CD4-positive, alpha-beta T cell treated with Interleukin-2 at 100 ng/mL for 4 hours (primary cell): ENCODE measurements at places on chromosomes 4 and X.

DNA sequence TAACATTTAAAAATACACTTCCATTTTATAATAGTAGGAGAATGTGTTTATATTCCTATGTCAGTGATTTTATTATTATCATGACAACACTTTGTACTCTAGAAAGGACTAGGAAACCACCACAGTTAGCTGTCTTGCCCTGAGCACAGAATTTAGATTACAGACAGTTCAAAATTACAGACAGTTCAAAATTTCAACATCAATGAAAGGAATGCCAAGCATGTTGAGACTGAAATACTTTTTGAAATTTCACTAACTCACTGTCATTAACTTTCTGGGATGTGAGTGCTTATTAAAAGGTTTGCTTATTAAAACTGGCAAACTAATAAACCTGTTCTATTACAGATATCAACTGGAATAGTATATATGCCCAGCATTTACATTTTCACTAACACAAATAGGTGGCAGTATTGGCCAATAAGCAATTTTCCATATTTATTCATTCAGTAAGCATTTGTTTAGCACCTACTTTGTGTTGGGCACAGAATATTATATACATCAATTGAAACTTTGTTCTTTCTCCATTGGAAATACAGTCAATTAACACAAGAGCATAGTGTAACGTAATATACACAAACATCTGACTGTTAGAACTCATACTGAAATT lies 179.4 kb downstream of the FBXW7 start:
- no peak for DNase-seq

- no peak for DNase-seq
Measured at GRCh38 chr4:152981278-152981677, 45.2 kb downstream of the FHDC1 start.

GRCh38 chr4:2511645-2512131 lies 24.8 kb upstream of the FAM193A start:
- peak; percentile 4 for DNase-seq

DNA sequence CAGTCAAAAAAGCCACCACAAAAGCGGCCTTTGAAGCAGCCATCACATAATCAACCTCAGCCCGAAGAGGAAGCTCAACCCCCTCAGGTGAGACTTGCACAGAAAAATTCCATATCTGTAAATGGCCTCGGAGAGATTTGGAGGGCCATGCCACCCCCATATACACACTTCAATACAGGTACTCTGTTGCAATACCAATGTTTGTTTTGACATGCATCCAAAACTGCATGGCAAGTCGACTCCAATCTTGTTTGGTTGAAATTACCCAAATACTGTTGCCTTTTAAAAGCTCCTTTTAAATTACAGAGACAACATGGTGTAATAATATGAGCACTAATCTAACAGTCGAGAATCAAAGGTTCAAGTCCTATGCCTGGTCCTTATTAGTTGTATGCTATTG lies 5.9 kb downstream of the ENAM start:
- no peak for DNase-seq

GRCh38 chrX:13864264-13864663 lies 47.4 kb upstream of the GPM6B start:
- DNase-seq, result no peak

- no peak for DNase-seq
Measured at GRCh38 chrX:135024526-135024925, 2.2 kb upstream of the RTL8B start.

GRCh38 chrX:3815896-3816664 lies 102.6 kb upstream of the PRKX start:
- DNase-seq, result peak; percentile 11

DNA sequence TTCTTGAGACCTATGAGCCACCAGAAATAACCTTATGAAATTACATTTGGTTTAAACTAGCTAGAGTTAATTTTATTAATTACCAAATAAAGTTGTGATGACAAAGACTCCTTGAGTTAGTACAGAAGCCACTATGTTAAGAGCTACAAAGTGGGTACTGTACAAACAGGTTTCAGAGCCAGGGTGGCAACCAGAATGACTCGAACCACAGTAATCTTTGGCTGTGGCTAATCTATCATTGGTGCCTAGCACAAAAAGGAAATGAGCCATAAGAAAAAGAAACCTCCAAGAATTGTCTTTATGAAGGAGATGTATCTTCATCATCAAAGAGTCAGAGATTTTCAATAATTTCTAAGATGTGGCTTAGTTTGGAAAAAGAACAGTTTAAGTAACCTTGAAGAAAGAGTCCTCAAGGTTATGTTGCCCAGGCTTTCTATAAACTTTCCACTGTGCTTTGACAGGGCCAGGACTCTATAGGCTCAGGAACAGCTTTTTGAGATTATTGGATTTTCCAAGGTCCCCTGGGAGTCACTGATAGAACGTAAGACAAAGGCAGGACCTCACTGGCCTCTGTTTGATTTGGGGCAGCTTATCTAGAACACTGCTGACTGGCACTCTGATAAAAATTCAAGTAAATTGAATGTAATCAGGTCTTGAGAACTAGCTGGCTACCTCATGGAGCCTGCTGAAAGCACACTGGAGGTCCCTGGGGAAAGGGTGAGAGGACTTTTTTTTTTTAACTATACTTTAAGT lies 777.7 kb downstream of the STIM2 start:
- DNase-seq, result no peak

GRCh38 chr4:7713757-7714156 lies 225.9 kb downstream of the AFAP1 start:
- no peak for DNase-seq

GRCh38 chrX:39773923-39774773 lies 323.6 kb downstream of the BCOR start:
- peak; percentile 23 for DNase-seq

DNA sequence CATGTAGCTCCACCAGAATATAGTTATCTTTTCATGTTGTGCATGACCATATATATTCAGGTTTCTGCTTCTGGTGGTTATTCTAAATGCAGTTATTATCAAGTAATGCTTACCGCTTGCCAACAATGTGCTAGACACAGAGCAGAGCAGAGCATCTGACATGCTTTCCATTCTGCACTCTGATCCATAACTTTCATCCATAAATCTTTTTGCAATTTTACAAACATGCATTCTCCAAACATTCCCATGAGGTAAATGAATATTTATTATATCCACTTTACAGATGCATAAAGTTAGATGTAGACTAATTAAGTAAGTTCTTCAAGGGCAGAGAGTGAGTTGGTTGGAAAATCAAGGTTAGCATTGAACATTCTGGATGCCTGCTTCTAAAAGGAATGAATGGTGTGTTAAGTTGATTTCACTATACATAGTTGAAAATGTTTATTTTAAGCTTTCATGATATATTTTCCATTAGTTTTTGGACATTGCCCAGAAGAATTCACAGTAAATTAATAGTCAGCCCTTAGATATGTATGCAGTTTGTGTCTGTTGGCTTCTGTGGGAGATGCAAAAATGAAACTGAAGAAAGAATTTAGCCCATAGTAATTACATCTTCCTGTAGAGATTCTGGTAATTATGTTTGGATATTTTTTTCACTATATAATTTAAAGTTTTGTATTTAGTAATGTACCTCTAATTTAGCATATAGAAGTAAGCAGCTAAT lies 867.8 kb downstream of the CCSER1 start:
- no peak for DNase-seq

GRCh38 chrX:132956421-132957210 lies 1.8 kb downstream of the HS6ST2 start:
- no peak for DNase-seq

- DNase-seq, result no peak
Measured at GRCh38 chr4:70863099-70863790, 23.6 kb upstream of the GRSF1 start.

DNA sequence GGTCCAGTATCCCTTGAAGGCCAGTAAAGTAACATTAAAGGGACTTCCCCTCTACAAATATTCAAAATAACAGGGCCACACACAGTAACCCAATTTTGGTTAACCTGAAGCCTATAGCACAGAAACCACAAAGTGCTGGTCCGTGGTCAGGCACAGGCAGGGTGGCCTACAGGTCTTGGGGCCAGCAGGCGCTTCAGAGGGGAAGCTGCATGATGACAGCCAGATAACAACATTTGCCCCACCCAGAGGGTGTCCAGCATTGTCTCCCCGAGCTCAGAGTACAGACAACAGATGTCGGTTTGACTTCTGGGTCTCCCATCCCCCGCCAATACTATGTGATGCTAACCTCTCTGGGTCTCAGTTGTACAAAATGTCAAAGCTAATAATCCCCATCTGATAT lies 51.1 kb downstream of the SH3KBP1 start:
- DNase-seq, result no peak

GRCh38 chr4:10345381-10345784 lies 111.8 kb downstream of the ZNF518B start:
- no peak for DNase-seq

GRCh38 chrX:46263494-46263893 lies 281.7 kb downstream of the ZNF674 start:
- DNase-seq, result no peak

GRCh38 chr4:83219344-83220331 lies 65.0 kb downstream of the COQ2 start:
- DNase-seq, result peak; percentile 52

- DNase-seq, result no peak
Measured at GRCh38 chr4:71147261-71147660, 153.8 kb downstream of the DCK start.

- no peak for DNase-seq
Measured at GRCh38 chr4:48133669-48134068, 381 bp downstream of the TXK start.

DNA sequence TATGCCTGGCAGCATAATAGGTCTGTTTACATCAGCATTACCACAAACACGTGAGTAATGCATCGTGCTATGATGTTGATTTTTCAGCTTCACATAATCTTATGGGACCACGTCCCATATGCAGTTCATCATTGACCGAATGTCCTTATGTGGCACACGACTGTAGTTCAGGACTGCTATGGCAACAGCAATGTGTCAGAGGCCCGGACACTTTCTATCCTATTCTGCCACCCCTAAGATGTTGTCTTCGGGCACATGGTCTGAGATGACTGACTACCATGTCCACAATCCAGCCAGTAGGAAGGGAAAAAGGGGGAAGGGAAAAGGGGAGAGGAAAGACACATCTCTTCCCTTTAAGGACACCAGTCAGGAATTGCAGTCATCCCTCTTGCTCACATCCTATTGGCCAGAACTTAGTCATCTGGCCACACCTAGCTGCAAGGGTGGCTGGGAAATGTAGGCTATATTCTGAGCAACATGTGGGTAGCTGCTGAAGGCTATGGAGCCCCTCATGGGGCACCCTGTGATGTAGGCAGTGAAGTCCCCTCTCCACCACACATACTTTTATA lies 196.0 kb upstream of the RBPJ start:
- no peak for DNase-seq

GRCh38 chrX:137227151-137227550 lies 193.4 kb upstream of the GPR101 start:
- no peak for DNase-seq

GRCh38 chr4:1874201-1874600 lies 3.0 kb downstream of the NSD2 start:
- no peak for DNase-seq

DNA sequence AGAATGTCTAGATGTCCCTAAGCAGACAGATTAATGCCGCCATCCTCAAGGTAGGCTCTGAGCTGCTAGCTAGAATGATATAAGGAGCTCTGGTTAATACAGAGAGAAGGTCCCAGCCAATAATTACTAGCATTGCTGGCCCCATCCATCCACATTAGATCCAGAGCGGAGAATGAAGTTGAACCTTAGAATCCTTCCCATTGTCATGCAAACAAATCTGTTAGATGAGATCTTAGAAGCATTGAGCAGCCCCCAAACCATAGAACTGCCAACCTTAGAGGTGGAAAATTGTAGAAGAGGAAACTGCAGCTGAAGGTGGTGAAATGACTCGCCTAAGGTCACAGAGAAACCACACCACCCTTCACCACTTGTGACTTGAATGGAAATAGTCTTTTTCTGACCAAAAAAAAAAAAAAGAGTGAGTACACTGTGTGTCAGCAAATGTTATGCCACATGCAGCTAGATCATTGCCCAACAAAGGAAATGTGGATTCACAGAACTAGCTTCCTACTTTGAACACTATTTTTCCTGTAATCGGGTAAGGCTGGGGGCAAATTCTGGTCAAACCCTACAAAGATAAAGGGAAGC lies 162.1 kb downstream of the SMIM20 start:
- DNase-seq, result peak; percentile 59

GRCh38 chrX:136865270-136866158 lies 15.0 kb downstream of the RBMX start:
- no peak for DNase-seq

DNA sequence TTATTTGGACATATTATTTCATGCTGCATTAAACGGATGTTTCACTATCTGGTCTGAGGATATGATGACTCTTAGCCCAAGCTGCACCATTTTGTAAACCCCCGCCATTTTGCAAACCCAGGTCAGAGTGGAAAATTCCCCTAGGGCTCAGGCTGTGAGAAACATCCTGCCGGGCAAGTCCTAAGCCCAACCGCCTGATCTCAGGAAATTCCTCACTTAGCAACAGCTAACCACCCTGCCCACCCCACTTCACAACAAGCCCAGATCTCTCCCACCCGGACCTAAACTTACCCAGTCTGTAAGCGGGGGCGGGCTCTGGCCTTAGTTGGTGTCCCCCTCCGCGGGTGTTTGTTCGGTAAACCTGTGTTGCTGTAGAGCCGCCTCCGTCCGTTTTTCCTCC lies 2747.1 kb downstream of the PCDH7 start:
- DNase-seq, result no peak

GRCh38 chr4:120995266-120996010 lies 72.9 kb upstream of the PRDM5 start:
- DNase-seq, result no peak

DNA sequence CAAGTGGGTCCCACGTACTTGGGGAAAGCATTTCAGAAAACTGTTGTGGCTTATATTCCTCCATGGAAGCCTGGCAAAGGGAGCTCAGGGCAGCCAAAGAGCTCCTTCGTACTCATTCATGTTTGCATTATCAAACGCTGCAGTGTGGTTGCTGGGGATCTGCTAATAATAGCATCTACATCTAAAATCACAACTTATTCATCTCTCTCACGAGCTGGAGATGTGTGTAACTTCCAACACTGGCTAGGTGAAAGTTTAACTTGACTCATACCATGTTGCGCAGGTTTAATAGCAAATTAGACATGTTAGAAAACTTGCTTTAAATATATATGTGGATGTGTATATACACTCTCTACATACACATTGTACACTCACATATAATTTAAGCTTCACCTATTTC lies 415.1 kb downstream of the AFF2 start:
- no peak for DNase-seq

- DNase-seq, result peak; percentile 50
Measured at GRCh38 chr4:142265536-142265935, 580.6 kb downstream of the INPP4B start.

- no peak for DNase-seq
Measured at GRCh38 chr4:20496068-20496467, 204.2 kb upstream of the PACRGL start.

DNA sequence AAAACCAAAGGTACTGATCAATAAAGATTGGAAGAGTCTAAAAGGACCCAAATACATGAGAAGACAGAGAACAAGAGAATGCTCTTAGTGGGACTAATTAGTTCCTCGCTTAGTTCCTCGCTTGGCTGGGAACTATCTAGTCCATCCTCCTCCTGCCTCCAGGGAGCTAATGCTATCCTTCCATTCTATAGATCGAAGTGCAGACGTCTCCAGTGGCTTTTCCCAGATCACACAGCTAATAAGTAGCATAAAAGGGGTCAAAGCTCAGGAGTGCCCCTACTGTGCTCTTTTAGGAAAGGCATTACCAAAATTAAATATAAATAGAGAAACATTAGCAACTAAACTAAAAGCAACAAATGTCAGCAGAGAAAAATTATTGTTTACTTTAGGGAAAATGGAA lies 42.3 kb upstream of the PPARGC1A start:
- DNase-seq, result no peak

- DNase-seq, result no peak
Measured at GRCh38 chrX:108261549-108262203, 170.1 kb downstream of the ATG4A start.
